ENCODE measurements at places on chromosomes 11 and 22.

DNA sequence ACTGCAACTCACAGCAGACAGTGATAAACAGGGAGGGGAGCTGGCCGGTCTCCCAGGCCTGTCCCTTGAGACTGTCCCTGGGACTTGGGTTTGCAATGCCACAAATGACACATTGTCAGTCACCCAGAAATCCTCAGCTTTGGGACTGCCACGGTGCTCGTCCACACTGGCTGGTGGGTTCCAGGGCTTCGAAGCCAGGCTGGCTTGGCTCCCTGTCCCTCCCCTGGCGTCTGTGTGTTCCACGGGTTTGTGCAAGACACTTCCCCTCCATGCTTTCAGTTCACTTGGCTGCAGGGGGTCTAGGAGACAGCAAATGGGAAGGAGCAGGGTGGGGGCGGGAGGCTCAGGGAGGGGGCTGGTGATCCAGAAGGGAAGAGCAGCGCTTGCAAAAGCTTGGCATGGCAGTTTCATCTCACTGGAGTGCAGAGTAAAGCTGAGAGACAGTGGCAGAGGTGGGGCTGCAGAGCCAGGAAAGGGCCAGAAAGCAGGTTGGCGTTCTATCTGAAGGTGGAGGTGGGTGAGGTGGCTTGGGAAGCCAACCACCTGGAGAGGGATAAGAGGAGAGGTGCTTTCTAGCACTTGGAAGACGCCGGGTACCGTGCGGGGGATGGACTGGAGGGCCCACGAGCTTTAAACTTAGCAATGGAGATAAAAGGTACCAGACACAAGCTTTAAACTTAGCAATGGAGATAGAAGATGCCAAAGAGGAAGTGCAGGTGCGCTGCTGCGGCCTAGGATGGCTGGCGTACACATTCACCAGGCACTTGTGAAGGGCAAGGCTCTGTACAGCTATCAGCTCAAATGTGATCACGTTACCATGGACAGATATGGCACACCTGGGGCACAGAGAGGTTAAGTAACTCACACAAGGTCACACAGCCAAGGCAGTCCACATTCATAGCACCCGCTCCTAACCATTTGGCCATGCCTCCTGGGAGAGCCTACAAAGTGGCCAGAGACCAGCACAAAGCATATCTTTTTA lies 86.4 kb upstream of the SHISAL1 start:
- DNase-seq, result no peak
- no peak overlapping the region for H3K27ac ChIP-seq
- no peak overlapping the region for H3K4me3 ChIP-seq
- no peaks in the 10 kb centered on the region for H3K27me3 ChIP-seq

DNA sequence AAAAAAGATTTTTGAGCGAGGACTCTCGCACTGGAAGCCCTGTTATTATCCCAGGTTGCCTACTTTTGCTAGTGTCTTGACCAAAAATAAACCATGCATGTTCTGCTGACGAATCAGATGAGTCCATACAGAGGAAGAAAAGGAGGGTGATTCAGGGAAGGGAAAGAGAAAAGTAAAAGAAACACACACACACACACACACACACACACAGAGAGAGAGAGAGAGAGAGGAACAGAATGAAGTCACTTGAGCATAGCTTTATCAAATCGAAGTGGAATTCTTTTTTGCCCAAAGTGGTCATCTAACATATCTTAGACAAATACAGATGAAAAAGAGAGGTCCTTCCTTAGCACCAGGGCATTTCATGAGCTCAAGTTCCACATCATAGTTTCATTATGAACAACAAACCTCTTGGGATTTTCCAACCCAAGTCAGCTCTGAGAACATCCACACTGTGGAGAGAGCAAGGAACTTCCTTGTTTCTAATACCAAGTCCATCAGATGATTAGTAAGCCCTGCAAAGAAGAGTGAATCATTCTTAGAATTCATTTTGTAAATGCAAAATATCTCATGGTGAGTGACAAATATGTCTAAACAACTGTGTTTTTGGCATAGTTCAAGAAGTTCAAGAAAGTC lies 7.7 kb upstream of the MMP12 start:
- H3K4me3 ChIP-seq, result no peak overlapping the region
- no peak overlapping the region for H3K27ac ChIP-seq
- H3K27me3 ChIP-seq, result no peaks in the 10 kb centered on the region
- no peak for DNase-seq

GRCh38 chr11:65854852-65855837 lies 2.8 kb downstream of the CFL1 start:
- H3K27ac ChIP-seq, result no peak overlapping the region
- H3K27me3 ChIP-seq, result no peaks in the 10 kb centered on the region
- H3K4me1 ChIP-seq, result peaks cover 32% of the 10 kb centered on the region
- no peak overlapping the region for H3K4me3 ChIP-seq
- DNase-seq, result no peak
- peaks cover 56% of the 10 kb centered on the region for H3K36me3 ChIP-seq

DNA sequence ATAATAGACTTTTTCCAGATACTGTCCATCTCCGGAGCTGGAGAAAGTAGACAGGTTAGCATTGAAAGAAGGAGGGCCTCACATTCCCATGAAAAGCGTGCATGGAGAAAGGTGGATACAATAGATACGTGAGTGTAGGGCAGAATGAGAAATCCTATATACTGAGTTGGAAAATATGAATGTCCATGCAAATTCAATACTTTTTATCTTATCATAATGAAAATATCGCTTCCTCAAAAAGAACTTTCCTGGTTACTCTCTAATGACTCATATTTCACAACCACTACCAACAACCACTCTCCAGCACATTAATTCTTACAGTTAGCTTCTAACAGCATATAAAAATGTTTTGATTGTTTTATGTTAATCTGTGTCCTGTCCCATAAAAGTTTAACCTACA lies 22.0 kb upstream of the MS4A6A start:
- H3K27ac ChIP-seq, result no peak overlapping the region
- DNase-seq, result no peak
- no peaks in the 10 kb centered on the region for H3K4me1 ChIP-seq
- no peaks in the 10 kb centered on the region for H3K27me3 ChIP-seq

All from HCT116 (cell line).